ENCODE measurements at places on chromosomes 3 and 15.
A peak's percentile ranks its signal among the peaks of the same experiment; 100 is the strongest.

DNA sequence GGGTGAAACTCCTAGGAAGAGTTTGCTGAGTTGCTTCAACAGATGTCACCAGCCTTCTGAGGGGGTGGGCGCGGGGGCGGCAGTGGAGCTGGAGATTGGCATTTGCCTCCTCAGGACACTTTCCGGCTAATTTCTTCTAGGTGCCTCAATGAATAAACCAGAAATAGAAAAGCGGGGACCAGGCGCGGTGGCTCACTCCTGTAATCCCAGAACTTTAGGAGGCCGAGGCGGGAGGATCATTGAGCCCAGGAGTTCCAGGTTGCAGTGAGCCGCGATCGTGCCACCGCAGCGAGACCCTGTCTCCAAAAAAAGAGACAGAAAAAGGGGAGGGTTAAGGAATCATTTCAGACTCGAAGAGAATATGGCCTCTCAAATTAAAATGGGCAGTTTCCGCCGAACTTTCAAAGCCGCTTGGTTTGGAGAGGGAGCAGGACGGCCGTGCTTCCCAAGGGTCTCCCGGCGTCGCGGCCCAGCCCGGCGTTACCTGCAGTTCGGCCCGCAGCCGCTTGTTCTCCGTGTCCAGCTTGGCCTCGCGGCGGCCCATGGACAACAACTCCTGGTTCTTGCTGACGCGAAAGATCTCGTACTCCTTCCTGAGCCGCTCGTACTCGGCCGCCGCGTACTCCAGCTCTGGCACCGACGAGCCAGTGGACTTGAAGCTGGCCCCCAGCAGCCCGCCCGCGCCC is 587 bp downstream of the NPHP3 start:
- DNase-seq = peak; percentile 82

GRCh38 chr15:85763157-85763556 is 31.6 kb downstream of the KLHL25 start:
- no peak for DNase-seq

DNA sequence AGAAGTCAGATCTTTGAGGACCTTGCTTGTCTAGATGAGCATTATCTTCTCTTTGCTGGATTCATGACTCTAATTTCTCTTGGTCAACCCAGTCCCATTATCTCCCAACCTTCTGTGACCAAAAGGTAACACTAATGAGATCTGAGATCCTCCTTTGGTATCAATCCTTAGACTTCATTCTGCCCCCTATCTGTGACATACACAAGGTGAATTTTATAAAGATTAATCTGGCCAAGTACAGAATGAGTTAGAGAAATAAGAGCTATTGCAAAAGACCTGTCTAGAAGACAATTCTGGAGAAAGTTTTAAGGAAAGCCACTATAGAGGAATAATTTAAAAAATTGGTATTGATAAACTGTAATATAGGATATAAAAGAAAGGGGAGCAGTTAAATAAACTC is 113.8 kb upstream of the KCNMB2 start:
- DNase-seq = no peak

- DNase-seq = peak; percentile 76
Measured at GRCh38 chr15:40320931-40321371, 2.5 kb upstream of the INAFM2 start.

GRCh38 chr3:38232701-38233100 is 32.9 kb upstream of the SLC22A13 start:
- DNase-seq = no peak

- DNase-seq = peak; percentile 52
Measured at GRCh38 chr3:14358426-14359211, 43.8 kb upstream of the SLC6A6 start.

DNA sequence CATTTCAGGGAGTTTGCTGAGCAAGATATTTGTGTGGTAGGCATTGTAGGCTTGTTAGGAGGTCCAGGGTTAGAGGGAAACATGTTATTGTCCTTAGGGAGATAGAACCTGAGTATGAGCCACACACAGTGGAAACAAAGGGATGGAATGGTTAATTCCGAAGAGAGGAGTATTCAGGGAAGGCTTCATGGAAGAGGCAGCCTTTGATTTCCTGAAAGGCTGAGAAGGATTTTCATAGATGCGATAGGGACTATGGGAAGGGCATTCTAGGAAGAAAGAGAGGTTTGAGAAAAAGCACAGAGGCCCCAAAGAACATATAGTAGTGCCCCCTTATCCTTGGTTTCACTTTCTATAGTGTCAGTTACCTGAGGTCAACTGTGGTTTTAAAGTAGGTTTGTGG is 81.7 kb downstream of the RAB11A start:
- no peak for DNase-seq

DNA sequence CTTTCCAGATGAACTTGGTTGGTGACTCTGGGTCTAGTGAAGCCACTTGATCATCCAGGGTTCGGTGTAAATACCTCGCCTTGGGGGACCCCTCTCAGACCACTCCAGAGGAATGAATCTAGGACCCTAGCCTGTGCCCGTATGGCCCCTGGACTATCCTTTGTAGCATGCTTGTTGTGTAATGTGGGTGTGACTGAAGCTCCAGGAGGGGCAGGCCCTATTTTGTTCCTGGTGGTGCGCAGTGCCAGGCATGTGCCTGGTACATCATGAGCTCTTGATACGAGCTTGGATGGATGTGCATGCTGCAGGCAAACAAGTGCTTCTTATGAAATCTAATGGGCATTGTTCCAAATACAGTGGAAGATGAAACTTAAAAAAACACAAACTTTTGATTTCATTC is 82.8 kb downstream of the EBLN2 start:
- peak; percentile 38 for DNase-seq

GRCh38 chr3:149586871-149587270 is 71.0 kb downstream of the WWTR1 start:
- no peak for DNase-seq

DNA sequence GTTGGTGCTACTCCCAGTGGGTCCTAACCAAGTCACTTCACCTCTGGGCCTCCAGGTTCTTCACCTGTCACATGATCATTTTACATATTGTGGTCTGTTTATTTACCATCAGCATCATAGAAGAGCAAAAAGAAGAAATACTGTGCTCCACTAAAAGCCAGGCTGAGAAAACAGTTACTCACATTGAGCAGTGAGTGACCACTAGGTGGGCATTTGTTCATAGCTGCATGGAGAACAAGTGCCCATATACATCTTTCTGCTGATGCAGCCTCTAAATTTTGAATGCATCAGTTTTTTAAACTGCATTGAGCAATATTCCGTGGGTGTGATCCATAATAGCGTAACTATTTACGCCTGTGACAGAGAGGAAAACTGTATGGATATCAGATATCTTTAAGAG is 76.2 kb downstream of the DCUN1D1 start:
- DNase-seq = no peak

DNA sequence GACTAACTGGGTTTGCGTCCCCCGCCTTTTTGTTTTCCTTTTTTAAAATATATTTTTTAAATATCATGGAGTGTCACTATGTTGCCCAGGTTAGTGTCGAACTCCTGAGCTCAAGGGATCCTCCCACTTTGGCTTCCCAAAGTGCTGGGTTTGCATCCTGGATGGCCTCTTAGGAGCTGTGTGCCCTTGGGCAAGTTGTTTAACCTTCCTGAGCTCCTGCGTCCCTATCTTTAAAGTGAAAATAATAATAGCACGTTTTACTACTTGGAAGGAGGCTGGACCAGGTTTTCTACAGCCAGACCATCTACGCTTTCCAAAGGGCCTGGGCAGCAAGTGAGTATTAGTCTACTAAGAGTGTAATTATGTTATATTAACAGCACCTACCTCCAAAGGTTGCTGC is 44.2 kb upstream of the RNU6-1 start:
- DNase-seq = no peak

GRCh38 chr3:177973241-177973840 is 562.9 kb upstream of the KCNMB2 start:
- no peak for DNase-seq

- DNase-seq = no peak
Measured at GRCh38 chr15:95770196-95770595, 560.3 kb upstream of the NR2F2 start.

DNA sequence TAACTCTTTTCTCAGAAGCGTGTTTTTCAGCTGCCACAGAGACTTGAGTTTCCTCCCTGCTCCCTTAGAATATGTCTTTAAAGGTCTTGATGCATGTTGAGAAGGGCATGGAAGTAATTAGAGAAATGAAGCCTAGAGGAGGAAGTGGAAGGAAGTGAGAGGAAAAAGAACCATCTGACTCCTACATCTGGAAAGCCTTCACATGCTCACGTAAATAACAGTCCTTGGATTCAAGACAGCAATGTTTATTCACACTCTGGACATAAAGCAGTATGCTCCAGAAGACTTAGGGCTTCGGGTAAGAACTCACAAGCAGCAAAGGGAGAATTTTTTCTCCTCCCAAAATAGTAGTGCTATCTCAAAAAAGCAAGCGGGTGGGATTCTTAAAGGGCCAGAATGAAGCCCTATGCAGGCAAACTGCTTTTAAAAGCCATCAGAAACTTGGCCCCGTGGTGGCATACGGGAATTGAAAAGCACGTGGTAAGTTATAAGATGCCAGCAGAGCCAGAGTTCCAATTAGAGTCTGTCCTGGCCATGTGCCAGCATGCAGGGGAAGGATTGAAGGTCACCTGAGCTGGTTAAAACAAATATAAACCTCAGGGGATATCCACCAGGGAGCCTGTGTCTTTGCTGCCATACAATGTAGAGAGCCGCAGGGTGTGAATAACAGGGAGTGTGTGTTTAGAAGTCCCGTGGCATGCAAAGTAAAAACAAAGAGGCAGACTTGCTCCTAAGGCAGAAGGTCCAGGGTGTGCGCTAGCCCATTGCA is 380.8 kb upstream of the NDN start:
- peak; percentile 72 for DNase-seq

DNA sequence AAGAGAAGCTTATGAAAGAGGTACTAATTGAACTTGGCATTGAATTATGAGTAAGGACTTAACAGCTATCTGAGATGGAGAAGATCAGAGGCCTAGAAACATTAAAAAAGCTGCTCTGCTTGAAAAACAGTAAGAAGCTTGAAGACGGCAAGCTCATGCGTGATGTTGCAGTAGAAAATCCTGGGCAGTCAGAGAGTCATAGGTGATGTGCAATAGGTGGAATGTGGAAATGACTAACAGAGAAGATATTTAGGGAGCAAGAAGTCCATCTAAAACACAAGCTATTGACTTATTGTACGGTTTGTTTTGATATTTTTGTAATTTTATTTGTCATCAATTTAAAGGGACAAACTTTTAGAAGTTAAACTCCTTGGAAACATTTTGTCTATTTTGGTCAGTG is 1101.4 kb downstream of the ROBO2 start:
- no peak for DNase-seq

DNA sequence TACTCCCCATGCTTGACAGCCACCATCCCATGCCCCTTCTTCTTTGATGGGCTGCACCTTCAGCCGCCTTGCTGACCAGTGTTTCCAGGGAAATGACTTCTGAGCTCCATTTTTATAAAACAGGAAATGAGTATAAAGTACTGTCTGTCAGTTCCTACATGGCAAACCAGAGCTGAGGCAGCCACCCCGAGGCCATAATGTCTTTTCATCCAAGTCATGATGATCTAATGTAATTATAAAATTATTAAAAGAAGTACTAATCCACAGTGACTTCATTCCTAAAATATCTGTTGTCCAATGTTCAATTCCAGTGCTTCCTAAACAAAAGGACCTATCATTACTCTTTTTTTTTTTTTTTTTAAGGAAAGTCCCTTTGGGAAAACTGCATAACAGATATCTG is 75.2 kb upstream of the HERC1 start:
- no peak for DNase-seq

GRCh38 chr15:39504808-39505207 is 76.1 kb upstream of the THBS1 start:
- no peak for DNase-seq

DNA sequence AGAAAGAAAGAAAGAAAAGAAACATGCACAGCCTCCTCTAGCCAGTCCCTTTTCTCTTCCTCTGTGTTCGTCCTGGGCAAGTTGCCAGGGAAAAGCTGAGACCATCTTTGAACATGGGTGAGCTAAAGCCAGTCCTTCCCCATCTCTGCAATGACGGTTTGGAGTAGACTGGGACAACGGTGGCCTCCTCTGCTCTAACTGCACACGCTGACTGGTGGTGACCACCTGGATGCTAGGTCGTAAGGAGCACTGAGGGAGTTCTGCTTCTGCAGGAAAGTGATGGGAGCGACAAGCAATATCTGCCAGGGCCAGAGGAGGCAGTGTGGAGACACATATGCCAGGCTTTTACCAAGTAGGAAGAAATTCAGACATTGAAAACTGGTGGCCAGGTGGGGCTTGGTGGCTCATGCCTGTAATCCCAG is 111.7 kb downstream of the NUP210 start:
- DNase-seq = peak; percentile 39

- DNase-seq = no peak
Measured at GRCh38 chr3:100540791-100541334, 48.4 kb downstream of the TMEM45A start.

DNA sequence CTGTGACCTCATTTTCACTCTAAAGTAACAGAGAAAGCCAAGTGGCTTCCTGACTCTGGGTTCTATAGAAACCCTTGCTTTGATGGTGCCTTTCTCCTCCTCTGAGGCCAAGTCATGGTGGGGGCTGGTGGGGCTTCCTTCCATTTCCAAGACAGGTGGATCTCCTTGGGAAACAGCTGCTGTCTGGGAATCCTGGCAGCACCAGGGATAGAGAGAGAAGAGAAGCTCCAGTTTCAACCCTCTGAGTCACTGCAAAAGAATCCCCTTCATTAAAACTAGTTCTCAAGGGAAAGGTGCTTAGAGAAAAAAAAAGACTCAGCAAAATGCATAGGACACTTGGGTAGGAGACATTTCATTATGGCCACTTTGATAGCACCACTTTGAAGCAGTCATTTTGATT is 614.4 kb downstream of the FHIT start:
- DNase-seq = peak; percentile 64

DNA sequence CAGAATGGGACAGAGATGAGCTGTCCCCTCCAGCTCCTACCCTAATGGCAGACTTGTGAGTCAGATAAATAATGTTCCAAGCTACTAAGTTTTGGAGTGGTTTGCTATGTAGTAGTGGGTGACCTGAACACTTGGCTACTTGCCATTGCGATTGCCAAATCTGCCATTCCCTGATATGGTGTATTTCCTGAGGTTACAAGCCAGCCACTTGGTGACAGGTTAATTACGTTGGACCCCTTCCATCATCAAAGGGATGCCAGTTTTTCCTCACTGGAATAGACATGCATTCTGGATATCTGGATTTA is 33.6 kb downstream of the MORF4L1 start:
- no peak for DNase-seq

GRCh38 chr3:81554388-81554787 is 207.1 kb downstream of the GBE1 start:
- DNase-seq = peak; percentile 8

Measured in muscle of leg (tissue), 16 donors.